ENCODE measurements at places on chromosomes 3 and 15. TPM values are rescaled to one million over a fixed set of nuclear protein-coding genes. Genes with fewer than 3 reads are reported as not detected.

Gene TUSC7
- total RNA-seq: not detected

Gene ERICH6
- not detected for total RNA-seq

DNA sequence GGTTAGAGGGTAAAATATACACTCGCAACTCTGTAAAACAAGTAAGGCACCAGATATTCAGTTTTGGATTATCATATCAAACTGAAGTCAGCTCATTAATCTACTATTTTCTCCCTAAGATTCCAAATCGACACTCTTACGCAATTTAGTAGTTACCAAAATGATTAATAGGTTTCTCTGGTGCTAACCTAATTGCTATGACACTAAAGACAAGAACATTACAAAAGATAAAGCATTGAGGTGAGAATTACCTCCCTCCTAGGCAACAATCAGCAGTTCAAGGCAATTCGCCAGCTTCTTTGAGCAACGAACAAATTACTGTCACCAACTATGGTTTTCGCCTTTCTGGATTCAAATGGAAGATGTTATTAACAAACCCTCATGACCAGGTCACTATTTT, 1305.0 kb downstream of the ROBO2 start:
- DNase-seq: no peak

DNA sequence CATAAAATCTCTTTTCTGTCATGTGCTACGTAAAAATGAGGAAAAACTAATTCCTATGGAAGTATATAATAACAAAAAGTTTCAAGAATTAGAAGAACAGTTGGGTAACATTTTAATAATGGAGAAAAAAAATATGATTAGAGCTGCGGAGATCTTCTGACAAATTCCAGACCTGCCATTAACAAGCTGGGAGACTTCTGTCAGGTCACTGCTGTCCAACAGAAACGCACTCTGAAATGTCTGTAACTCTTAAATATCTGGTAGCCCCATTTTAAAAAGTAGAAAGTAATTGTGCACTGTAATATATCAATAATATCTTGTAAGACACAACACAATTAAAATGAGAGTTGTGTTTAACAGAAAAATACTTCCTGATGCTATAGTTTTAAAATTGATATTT, 15.7 kb downstream of the GOLIM4 start:
- DNase-seq: no peak

- DNase-seq: no peak
Measured at GRCh38 chr3:149366941-149367840, 10.3 kb downstream of the TM4SF1 start.

DNA sequence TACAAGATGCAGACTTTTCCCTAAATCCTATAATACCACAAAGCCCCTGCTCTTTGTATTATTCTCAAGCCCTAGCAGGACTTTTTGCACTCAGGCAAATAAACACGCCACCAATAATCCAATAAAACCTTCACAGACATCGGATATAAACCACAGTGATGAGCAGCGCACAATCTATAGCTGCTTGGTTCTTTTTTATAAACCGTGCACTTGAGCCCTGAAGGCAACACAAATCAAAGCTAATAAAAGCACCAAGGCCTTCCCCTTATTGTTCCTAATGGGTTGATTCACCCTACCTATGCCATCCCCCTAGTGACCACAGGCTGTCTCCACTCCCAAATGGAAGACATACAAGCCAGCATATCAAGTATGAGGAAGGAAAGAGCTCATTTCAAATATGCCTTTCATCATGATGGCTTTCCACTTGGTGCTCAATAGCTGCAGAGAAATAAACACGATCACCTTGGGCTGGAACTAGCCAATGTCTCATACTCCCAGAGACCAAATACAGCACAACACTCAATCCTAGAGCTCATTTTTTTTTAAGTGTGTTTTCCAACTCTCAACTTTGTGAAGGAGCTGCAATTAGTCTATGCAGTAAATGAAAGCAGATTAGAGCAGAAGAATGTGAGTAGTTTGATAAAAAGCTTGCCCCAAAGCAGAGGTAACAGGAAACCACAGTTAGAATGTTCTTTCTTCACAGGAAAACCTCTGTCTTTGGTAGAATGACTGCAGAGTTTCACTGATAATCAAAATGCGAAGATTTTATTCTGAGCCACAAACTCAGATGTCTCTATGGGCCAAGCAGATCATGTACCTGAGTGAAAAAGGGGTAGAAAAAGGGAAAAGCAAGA, 573.9 kb downstream of the AGBL1 start:
- DNase-seq: no peak

DNA sequence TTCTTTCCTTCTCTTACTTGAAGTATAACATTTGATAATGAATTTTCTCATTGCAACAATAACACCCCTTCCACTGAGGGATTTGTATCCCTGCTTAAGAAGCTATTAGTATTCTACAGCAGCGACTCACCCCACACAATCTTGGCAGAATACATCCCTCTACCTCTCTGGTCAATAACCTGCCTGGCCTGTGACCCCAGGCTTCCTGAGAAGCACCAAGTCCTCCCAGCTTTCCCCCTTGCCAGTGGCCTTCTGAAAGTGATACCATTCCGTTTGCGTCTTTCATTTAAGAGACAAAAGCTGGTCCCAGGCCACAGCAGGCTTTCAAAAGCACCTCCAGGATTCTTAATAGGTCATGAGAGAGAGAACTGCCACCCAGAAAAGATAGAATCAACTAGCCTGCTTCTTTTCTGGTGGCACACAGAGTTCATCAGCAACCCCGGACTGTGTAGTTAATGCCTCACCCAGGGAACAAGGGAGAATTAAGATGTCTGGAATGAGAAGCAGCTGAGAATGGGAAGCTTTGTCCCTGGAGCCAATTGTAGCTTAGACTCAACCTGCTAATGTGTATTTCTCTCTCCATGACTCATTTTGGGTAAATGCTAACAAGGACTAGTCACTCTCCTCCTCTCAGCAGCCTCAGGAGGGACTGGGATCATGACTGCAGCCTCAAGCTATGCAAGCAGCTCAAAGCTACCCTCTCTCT, 101.0 kb upstream of the CPNE4 start:
- no peak for DNase-seq

Measured in Right ventricle myocardium inferior (tissue), 1 donor.